NAMALWA (cell line): ENCODE measurements at places on chromosomes 1 and 21.

GRCh38 chr1:19450811-19451515 lies 34.4 kb downstream of the CAPZB start:
- no peak for DNase-seq

DNA sequence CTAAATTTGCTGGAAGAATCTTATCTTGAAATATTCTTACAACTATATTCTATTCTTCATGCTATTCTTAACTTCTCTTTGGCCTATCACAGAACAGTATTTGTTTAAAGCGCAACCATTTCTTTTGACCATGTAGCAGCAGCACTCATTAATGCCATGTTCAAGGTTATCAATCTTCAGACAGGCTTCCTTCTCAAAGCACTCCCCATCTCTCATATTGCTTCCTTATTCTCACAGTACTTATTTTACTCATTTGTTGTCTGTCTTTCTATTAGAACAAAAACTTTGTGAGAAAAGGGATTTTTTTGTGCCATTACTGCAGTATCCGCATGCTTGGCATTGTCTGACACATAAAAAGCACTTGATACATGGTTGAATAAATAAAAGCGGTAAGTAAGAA lies 89.7 kb downstream of the ATP1B1 start:
- no peak for DNase-seq

- no peak for DNase-seq
Measured at GRCh38 chr1:225883616-225884265, 1.6 kb upstream of the TMEM63A start.

GRCh38 chr1:184118046-184118445 lies 66.5 kb downstream of the TSEN15 start:
- DNase-seq, result no peak

GRCh38 chr1:183689762-183690204 lies 36.7 kb upstream of the APOBEC4 start:
- DNase-seq, result peak; percentile 23
